ENCODE measurements at places on chromosomes 1 and 21. TPM values are rescaled to one million over a fixed set of nuclear protein-coding genes. Genes with fewer than 3 reads are reported as not detected.
A peak's percentile ranks its signal among the peaks of the same experiment; 100 is the strongest.

BGLAP gene
- total RNA-seq, result not detected

SLAMF9 gene
- not detected for total RNA-seq

RNU1-2 gene
- under 0.01 TPM for total RNA-seq

TMEM52 gene
- total RNA-seq, result 1.6 TPM

PRRX1 gene
- 6.5 TPM for total RNA-seq

ECM1 gene
- total RNA-seq, result 0.41 TPM

LRRC38 gene
- not detected for total RNA-seq

IL6R gene
- total RNA-seq, result 3.3 TPM

IFNLR1 gene
- 0.41 TPM for total RNA-seq

GRCh38 chr1:30331415-30332065 lies 391.8 kb downstream of the MATN1 start:
- DNase-seq, result no peak

GRCh38 chr1:227809026-227809425 lies 6.4 kb upstream of the PRSS38 start:
- no peak for DNase-seq

DNA sequence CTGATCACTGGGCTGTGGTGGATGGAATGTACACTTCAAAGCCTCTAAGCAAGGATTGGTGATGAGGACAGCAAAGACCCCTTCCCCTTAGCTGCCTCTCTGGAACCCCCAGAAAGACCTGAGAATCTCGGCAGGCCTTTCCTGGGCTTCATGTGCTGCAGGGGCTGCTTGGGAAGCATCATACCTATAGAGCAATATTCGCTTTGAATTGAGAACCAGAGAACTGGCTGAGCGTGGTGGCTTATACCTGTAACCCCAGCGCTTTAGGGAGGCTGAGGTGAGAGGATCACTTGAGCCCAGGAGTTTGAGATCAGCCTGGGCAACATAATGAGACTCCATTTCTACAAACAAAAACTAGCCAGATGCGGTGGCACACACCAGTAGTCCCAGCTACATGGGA lies 22.0 kb downstream of the CSF1 start:
- DNase-seq, result no peak

DNA sequence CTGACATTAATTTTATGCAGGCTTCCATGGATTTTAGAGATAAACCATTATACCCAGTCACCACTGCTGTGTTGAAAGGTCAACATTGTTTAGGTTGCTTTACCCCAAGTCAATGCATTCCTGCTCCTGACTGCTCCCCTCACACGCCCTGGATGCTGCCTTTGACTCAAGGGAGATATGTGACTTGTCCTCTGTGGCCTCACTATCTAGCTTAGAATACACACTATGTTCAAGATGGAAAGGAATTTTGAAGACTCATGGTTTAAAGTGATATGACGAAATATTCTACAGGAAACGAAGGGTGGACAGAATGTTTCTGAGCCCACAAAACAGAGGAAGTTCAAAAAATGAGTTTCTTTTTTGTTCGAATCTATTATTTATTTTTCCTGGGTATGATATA lies 170.4 kb upstream of the NR5A2 start:
- DNase-seq, result no peak

DNA sequence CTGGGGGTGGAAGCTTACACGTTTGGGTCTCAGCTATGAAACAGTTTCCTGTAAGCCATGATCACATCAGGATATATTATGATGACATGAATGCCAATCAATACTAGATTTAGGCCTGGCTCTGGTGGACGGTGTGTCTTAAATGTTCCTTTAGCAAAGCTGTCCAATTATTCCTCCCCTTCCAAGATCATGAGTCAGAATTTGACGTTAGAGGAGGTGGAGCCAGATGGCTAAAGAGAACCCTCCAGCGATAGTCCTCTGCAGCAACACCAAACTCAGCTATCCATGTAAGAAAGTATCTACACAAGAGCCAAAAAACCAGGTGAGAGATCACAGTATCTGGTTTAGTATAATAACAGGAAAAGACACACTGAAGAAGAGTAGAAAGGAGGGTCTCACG lies 47.8 kb downstream of the PACC1 start:
- no peak for DNase-seq

DNA sequence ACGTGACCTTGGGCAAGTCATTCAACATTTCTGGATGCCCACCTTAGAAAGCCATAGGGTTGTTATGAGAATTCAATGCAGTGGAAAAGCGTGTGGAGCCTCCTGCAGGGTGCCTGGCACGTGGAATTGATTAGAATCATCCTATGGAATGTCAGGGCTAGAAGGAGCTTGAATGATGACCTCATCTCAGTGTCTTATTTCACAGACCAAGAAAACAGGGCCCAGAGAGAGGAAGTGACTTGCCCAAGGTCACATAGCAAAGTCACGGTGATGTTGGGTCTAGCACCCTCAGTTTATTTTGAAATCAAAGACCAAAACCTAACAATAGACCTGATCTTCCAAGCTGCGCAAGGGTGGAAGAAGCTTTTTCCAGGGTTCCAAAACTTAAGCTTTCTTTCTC lies 6.0 kb downstream of the TRABD2B start:
- DNase-seq, result no peak

DNA sequence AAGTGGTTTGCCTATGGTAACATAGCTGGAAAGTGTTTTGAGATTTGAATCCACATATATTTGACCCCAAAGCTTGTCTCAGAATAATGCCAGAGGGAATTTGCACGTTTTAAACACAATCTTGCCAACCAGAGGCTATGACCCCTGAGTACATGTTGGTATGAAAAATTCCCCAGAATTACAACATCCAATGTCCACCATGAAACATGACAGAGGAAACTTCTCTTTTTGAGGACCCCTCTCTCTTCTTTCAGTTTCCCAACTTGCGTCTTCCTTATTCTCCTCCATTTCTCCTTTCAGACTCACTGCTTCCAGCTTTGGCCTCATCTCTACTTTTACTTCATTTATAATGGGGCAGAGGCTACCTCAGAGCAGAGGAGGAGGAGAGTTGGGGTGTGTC lies 5.5 kb upstream of the KCNJ9 start:
- no peak for DNase-seq

GRCh38 chr1:32221980-32222755 lies at the start of the genes EIF3I and TMEM234:
Gene EIF3I, plus strand, starts transcription at chr1:32222407. Its CDS starts 35 bp downstream, at chr1:32222442.
Gene TMEM234, minus strand, starts transcription at chr1:32222353. Its CDS starts 31 bp downstream, at chr1:32222322.
- DNase-seq, result peak; percentile 86

DNA sequence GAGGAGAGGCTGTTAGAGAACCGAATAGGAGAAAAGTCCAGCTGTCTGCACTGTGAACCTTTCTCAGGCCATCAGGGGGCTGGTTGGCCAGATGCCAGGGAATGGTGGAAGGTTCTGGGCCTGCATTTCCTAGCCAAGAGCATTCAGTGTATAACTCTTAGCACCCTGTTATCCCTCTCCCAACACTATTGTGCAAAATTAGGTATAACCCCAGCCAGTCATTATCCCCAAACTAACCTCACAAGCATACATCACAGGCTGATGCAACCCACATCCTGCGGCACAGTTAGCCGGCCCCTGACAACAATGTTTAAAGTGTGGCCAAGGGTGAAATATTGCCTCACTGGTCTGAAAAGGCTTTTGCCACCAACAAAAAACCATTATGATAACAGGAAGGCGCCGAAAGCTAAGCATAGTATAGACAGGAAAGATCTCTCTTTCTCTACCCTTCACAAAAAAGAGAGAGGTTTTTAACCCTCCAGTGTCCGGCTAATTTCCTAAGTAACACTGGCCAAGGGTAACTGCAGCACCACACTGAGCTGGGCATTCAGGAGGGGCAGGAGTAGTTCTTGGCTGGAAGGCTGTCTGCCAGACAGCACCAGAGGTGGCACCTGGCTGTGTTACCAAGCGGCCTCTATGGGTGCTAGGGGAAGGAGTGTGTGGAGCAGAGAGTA lies 77.3 kb upstream of the BCAR3 start:
- no peak for DNase-seq

DNA sequence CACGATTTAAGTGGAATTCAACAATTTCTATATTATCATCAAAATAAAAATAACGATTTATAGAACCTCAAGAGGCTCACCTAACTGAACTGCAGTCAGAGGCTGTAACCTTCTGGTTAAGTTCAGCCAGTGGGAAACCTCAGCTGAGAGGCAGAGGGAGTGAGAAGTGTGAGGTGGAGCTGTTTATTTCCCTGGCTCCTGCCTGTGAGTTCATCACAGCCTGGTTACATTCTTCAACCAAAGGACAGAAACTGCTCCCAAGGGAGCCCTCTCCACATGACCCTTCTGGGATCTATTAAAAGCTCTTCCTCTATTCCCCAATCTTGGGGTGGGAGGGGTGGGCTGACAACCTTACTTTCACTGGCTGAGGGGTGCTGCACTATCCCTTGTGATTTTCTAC lies 22.2 kb downstream of the DYNLT5 start:
- no peak for DNase-seq

GRCh38 chr1:220956501-220957232 lies 77.4 kb downstream of the HLX start:
- no peak for DNase-seq

Measured in frontal cortex (tissue), 4 donors.